ENCODE measurements at places on chromosomes 4 and X.
A peak's percentile ranks its signal among the peaks of the same experiment; 100 is the strongest.

GRCh38 chr4:183553601-183554345 is 48.9 kb downstream of the ING2 start:
- no peak for DNase-seq

DNA sequence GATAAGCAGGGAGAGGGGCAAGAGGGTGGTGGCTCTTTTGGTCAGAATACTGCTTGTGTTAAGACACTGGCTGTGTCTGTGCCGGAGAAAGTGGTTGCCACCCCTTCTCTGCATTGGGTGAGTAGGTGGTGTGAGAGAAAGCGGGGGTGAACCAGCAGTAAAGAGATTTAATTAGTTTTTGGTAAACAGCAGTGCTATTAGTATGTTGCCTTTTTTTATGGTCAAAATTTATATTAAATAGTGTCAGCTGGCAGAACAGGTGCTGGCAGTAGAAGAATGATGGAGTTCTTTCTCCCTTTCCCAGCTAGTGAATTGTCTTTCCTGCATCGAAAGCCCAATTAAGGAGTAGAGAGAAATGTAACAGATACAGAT is 181.6 kb downstream of the LARP7 start:
- no peak for DNase-seq

GRCh38 chr4:158236304-158237030 is 26.2 kb downstream of the TMEM144 start:
- no peak for DNase-seq

DNA sequence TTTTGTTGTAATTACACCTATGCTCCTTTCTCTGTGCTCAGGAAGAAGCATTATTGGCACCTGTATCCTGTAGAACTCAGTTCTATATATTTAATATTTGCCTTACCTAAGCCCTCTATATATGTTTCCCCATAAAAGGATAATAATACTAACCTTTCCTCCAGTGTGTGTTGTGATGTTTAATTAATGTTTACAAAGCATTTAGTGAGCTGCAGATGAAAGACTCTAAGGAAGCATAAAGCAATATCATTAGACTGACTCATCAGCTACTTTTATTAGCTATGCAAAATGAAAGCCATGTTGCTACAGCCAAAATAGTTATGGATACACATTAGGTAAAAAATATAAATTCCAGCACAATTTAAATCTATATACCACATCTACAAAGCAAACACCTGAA is 93.6 kb upstream of the PTPN13 start:
- DNase-seq: no peak

GRCh38 chr4:69858690-69859089 is 1.3 kb downstream of the SULT1E1 start:
- DNase-seq: no peak

- no peak for DNase-seq
Measured at GRCh38 chr4:13528821-13529127, 15.5 kb downstream of the NKX3-2 start.

GRCh38 chrX:44945736-44946135 is 72.7 kb downstream of the KDM6A start:
- DNase-seq: no peak

DNA sequence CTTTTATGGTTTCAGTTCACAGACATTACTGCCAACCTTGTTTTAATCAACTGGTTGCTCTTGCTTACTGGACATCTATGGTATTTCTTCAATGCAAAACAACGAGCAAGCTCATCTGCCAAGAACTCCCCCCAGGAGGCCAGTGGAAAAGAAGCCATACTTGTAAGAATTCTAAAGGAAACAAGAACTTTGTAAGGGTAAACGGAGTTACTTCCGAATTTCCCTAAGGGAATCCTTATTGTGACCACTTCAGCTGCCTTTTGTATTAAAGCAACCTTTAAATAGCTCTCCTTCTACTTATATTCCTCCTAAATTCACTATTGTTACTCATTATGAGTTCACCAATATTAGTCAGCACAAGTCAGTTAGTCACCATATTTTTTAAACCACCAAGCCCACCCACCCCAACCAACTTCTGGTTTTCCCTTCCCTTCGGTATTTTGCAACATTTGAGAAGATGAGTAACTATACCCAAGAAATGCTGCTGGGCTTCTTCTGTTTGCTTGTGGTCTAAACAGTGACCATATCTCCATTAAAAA is 602.8 kb upstream of the DIPK2B start:
- DNase-seq: no peak

- no peak for DNase-seq
Measured at GRCh38 chr4:180500154-180500553, 1743.0 kb upstream of the TENM3 start.

DNA sequence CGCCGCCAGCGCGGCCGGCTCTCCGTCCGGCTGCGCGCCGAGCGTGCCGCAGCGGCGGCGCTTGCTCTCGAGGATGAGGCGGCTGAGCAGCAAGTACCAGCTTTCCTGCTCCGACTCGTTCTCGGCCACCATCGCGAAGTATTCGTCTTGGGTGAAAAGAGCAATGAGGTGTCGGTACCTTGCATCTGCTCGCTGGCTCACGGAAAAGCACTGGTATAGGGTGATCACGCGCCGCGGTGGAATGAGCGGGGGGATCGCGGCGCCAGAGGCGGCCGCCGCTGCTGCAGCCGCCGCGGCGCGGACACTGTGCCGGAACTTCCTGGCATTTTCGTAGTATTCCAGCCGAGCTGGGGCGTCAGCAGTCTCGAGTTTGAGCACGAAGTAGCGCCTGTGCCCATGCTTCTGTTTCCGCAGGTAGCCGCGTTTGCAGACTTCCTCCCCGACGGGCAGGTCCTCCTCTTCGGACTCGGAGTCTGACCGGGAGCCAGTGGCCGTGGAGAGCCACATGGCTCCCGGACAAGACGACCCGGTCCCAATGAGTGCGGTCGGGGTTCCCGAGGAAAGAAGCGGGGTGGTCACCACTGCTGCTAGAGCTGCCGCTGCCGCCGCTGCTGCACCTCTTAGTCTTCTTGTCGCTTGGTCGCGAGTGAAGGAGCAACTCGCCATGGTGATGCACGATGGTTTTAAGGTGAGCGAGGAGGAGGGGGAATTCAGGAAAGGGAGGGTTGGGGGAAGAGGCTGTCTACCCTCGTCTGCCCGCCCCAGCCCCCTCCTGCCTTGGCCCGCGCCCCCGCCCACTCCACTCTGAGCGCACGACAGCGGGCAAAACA is 469 bp downstream of the IRS4 start:
- DNase-seq: no peak

DNA sequence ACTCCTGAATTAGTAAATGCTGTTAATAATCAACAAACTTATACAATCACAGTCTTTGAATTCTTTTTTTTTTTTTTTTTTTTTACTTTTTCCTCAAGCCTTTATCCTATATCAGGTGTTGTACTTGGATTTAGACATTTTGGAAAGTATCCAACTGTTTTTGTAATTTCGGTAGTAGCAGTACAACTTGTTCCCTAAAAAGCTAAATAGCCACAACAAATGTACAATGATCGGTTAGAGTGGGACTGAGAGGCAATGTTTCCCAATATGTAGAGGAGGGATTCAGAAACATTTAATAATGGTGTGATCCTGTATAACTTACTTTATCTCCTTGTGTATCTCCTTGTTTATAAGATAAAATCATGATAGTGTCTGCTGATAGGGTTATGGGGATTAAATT is 343.1 kb downstream of the GRID2 start:
- no peak for DNase-seq

DNA sequence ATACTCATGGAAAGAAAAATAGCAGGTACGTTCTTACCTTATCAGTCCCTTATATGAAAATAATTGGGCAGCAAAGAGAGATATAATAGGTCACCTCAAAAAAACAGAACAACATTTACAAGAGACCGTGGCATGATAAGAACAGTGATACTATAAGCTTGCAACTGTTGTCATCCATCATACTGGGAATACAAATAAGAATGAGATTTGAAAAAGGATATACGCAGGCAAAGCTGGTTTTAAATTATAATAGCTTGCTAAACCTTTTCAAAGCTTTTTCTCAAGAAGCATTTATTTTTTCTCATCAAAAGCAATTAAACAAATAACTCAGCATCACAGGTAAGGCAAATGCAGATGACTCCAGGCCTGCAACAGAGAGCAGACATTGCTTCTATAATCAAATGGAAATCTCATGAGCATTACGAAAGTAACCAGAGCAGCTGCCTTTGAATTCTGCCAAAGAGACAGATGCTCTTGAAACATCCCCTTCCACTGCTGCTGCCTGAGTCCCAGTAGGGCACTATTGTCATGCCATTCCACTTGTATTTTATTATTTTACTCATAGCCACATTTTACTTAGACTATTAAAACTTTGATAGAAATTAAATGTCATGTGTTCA is 620.6 kb upstream of the GNPDA2 start:
- DNase-seq: no peak

GRCh38 chrX:24298191-24298590 is 15.7 kb downstream of the SUPT20HL2 start:
- DNase-seq: no peak

DNA sequence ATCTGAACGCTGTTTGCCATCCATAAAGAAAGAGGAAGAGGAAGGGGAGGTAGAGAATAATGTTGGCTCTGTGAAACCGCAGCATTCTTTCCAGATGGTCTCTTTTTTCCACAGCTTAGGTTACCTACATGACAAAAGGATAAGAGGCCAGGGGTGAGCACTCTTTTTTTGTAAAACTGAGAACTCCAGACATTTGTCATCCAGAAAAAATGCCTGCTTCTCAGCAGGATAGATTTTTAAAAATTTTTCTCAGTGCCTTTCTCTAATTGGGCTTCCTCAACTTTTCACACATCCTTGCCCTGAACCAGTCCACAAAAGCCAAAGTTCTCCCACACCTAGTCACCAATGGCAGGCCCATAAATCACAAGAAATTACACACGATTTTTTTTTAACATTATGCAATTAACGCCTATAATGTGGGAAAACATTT is 158.1 kb upstream of the TENM3 start:
- DNase-seq: no peak

DNA sequence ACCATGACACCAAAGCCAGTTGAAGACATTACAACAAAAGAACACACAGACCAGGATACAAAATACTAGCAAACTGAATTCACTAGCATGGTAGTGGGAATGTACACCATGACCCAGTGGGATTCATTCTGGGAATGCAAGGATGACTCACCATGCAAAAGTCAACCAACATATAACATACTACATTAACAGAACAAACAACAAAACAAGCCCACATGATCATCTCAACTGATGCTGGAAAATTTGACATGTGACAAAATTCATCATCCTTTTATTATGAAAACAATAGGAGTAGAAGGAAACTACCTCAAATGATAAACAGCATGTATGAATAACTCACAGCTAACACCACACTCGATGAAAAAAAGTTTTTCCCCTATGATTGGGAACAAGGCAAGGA is 190.2 kb downstream of the DCLK2 start:
- no peak for DNase-seq

- DNase-seq: peak; percentile 66
Measured at GRCh38 chr4:139950568-139950967, 203.4 kb downstream of the MAML3 start.

DNA sequence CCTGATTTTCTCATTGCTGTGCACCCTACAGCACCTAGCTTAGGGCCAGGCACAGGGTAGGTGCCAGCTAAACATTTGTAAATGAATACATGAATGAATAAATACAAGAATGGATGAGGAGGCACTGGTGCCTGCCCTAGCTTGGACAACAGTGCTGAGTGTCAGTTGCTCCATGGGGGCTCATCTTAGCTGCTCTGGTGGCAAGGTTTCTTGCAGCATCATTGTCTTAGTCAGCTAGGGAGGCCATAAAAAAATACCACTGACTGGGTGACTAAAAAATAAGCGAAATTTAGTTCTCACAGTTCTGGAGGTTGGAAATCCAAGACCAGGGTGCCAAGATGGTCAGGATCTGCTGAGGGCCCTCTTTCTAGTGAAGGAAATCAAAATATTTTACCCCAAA is 31.2 kb downstream of the TMEM31 start:
- no peak for DNase-seq

- DNase-seq: peak; percentile 59
Measured at GRCh38 chrX:56729152-56729850, at the start of gene NBDY. NBDY (plus strand) TSS chrX:56729243; CDS start chrX:56729354, 111 bp downstream.

GRCh38 chr4:177051473-177052060 is 258.1 kb upstream of the NEIL3 start:
- DNase-seq: peak; percentile 51

DNA sequence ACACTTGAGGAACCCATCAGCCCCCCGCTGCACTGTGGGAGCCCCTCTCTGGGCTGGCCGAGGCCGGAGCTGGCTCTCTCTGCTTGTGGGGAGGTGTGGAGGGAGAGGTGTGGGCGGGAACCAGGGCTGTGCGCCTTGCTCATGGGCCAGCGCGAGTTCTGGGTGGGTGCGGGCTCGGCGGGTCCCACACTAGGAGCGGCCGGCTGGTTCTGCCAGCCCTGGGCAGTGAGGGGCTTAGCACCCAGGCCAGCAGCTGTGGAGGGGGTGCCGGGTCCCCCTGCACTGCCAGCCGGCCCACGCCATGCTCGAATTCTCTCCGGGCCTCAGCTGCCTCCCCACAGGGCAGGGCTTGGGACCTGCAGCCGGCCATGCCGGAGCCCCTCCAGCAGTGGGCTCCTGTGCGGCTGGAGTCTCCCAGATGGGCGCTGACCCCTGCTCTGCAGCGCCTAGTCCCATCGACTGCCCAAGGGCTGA is 430.2 kb downstream of the FAT4 start:
- no peak for DNase-seq

DNA sequence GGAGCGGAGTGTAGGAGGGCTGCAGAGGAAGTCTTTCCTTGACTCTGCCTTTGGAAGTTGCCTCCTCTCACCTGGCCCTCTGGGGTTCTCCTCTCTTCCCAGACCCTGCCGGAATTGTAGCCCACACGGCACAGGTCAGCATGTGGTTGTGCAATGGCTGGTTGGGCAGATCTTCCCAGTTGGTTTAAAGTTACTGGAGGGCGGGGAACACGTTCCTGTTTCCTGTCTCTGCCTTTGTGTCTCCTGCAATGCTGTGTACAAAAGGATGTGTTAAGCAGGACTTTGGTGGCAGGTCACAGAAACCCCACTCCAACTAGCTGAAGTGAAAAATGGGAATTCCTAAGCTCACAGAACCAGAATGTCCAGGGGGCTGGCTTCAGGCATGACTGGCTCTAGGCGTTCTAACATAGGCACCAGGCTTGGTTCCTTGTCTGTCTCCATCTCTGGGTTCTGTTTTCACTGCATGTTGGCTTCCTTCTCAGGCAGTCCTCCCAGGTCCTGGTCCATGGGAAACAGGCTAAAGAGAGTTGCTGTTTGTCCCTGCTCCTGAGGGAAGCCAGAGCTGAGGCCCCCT is 19.9 kb downstream of the SORCS2 start:
- no peak for DNase-seq

GRCh38 chrX:100083211-100083610 is 326.9 kb downstream of the PCDH19 start:
- DNase-seq: no peak

GRCh38 chr4:23938796-23939195 is 48.9 kb upstream of the PPARGC1A start:
- DNase-seq: no peak

GRCh38 chrX:29940750-29941149 is 274.6 kb upstream of the MAGEB2 start:
- no peak for DNase-seq

- no peak for DNase-seq
Measured at GRCh38 chr4:91958596-91958995, 345.2 kb upstream of the GRID2 start.

GRCh38 chr4:188117631-188118324 is 8.4 kb upstream of the TRIML2 start:
- DNase-seq: no peak
